Testis (tissue), 5 donors: ENCODE measurements at places on chromosomes 1 and 21. TPM values are rescaled to one million over a fixed set of nuclear protein-coding genes. Genes with fewer than 3 reads are reported as not detected.

Gene ST6GALNAC3
- polyA plus RNA-seq = 0.46 TPM

Gene SH3BGR
- 27.3 TPM for polyA plus RNA-seq

Gene SLX9
- 46.2 TPM for polyA plus RNA-seq

Gene RNU1-4
- polyA plus RNA-seq = 18.9 TPM

Gene RASAL2
- polyA plus RNA-seq = 25.9 TPM

Gene FCRL2
- polyA plus RNA-seq = 0.36 TPM

DNA sequence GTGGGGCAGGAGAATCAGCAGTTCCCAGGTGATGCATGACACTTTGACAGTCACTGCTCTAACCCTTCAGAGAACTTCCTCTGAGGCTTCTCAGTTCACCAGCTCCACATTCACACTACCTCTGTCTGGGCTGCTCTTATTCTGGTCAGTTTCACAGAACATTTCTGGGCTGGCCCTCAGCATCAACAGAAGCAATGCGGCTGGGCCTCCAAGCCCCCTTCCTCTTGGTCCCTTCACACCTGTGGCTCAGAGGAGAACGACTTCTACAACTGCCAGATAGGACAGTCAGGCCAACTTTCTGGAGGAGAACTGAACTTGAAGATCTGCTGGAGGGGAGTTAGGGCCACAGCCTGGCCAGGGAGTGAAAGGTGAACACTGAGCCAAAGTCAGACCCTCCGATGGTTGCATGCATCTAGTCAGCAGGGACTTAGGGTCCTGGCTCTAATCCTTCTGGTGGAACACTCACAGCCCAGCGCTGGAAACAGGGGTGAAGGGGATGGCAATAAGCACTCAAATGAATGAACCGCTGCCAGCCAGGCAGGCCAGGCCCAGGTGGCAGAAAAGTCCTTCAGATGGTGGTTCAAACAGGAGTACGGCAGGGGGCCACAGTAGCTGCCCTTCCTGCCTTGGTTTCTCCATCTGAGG, 274.1 kb downstream of the FOXD2 start:
- DNase-seq = no peak

- no peak for DNase-seq
Measured at GRCh38 chr1:70567167-70567566, 156.1 kb downstream of the CTH start.

DNA sequence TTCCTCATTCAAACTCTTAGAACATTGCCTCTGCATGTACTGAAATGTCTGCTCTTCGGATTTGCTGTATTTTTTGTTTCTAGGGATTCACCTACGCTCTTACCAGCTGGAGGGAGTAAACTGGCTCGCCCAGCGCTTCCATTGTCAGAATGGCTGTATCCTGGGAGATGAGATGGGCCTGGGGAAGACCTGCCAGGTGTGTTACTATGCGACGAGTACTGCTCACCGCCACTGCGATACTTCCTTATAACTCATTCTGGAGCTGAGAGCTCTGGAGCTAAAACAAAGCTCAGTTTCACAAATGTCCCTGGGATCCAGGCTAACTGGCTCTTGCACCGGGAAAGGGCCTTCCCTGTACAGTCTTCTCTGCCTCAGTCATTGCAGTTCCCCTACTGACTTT, 10.1 kb downstream of the CHD1L start:
- no peak for DNase-seq

- DNase-seq = no peak
Measured at GRCh38 chr1:30414086-30414850, 309.1 kb downstream of the MATN1 start.

DNA sequence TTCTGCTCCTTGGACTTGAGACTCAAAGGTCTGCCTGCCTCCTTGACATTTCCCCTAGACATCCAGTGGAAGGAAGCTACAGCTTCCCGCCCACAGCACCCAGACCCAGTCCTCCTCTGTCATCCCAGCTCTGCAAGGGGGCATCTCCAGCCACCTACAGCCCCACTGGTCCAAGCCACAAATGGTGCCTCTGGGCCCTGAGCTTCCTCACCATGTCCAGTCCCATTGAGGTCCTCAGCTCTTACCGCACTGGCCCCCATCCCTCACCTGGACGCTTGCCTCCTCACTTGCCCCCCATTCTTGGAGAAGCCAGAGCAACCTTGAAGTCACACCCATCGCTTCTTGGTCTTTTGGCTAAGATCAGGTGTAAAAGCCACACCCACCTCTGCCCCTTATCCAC, 13.2 kb downstream of the PODN start:
- no peak for DNase-seq

DNA sequence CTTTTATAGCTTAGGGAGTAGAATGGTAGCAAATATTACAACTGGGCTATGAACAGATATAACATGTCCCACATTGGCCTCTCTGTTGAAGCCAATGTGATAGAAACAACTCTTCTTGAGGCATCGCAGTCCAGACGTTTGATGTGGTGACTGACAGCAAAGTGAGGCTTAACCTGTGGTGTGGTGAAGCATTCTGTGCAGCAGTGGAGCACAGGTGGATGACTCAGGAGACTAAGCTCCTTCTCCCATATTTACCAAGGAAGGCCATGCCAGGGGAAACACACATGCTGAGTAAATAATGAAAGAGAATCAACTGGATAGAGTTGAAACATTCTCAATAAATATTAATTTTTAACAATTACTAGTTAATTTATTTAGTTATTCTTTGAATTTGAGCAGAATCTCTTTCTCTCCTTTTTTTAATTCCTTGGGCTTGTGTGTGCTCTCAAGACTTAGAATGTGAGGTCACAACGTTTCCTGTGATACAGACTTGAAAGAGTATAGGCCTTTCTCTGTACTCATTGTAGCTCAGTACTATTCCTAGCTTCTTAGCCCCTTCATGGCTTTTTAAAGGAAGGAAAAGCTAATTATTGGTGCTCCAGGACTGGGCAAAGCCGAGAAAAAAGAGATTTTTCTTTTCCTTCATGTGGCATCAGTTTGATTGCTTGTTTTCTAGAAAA, 17.6 kb downstream of the CRB1 start:
- DNase-seq = no peak

DNA sequence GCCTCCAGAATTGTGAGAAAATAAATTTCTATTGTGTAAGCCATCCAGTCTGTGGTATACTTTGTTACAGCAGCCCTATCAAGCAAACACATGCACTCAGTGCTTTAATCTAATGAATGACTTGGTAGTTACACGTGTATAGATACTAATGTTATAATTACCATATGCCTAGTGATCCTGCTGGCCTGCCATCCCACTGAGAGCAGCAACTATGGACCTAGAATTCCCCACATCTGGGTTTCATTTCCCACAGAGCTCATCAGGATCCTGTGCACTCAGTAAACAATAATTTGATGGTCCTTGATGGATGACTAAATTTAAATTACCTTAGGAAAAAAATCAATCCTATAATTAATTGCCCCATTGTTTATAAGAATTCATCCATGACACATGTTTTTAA, 86.5 kb upstream of the RGS1 start:
- DNase-seq = no peak

GRCh38 chr21:17270229-17270628, 242.6 kb upstream of the CXADR start:
- peak; percentile 74 for DNase-seq

DNA sequence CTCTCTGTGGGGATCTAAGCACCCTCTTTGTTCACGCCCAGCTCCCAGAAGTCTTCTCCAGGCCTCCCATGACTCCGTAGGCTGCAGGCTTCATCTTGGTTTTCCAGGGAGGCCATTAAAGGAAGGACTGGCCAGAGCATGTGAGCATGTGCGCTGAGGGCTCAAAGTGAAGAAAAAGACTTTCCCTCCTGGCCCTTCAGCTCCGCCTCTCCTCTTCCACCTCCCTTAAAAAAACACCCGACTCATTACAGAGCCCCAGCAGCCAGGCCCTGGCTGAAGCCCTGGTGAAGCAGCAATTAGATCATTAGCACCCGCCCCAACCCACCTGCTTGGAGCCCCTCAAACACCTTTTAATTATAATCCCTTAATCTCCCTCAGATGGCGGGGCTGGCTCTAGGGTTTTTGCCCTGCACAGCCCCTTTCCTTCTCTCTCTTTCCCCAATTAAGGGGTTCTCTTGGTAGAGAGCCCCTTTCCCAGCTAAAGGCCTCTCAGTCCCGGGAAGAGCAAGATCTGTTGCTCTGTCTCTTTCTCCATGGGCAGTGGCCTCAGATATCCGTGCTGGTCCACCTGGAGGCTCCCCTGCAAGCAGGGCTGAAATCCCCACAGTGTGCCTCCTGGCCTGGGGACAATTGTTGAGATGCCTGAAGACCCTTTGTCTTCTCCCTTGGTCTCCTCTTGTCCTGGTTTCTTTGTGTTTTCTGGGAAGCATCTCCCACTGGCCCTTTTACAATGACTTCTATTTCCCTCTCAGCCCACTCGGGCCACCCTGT, 30.5 kb downstream of the RHBG start:
- DNase-seq = no peak

DNA sequence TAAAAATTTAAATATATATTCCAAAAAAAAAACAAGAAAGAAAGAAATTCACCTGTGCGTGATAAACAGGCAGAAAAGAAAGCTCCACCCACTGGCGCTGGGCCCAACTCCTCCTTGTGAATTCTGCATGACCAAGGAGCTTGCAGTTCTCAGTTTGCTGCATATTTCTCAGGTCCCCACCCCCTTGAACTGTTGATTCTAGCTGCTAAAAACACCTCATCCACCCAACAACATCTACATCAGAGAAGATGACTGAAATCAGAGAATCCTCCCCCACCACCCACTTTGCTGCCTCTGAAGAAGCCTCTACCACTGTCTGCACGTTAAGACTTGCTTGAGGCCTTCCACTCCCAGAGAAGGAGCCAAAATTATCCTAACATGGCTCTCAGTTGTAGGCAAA, 104.8 kb downstream of the RGS2 start:
- DNase-seq = peak; percentile 40

DNA sequence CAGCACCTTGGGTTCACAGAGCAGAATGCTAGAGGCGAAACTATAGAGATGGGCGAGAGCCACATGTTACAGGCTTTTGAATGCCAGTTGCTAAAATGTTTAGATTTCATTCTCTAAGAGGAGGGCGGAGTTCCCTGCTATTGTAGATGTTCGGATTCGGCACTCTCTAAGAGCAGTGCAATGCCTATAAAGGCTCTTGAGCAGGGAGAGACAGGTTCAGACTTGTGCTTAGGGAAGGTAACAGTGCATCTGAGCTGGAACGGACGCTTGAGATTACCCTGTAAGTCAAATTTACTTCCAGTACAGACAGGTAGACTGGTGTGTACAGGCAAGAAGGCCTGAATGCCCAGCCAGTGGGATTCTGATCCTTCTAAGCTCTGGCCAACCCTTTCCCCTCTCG, 15.3 kb downstream of the LURAP1 start:
- no peak for DNase-seq

DNA sequence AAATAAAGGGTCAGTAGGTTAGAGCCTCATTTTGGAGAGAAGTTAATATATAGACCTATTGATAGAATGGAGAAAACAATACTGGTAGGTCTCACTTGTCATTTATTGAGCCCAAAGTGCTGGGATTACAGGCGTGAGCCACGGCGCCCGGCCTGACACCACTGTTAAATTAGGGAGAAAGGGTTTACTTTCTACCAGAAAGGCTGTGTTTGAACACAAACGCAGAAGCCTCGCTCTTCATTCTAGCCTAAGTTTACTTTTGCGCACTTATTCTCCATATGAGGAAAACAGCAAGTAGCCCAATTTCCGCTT, 710 bp upstream of the PRPF3 start:
- DNase-seq = no peak

- peak; percentile 92 for DNase-seq
Measured at GRCh38 chr1:232805269-232806185, at the start of gene MAP10. Gene MAP10, plus strand, starts transcription at chr1:232805416. Its CDS starts 34 bp downstream, at chr1:232805450.

DNA sequence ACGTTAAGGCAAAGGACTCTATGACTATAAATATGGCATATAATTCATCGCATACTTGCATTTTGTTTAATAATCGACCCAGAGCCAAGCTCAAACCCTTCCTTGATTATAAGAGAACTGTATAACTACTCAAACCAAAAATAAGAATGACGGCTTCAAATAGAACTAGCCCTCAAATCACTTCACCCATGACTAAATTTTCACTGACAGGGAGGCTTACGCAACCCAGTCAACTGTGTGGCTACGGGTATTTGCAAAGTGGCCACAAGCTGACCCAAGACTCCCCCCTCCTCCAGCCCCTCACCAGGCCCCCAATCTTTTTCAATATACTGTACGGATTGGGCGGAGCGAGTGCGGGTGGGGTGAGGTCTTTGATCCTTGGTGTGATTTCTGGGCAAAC, 268.3 kb downstream of the ASTN1 start:
- no peak for DNase-seq

GRCh38 chr1:66626261-66626660, 92.3 kb downstream of the SGIP1 start:
- DNase-seq = no peak

GRCh38 chr1:183735069-183735860, 69.7 kb upstream of the RGL1 start:
- no peak for DNase-seq

DNA sequence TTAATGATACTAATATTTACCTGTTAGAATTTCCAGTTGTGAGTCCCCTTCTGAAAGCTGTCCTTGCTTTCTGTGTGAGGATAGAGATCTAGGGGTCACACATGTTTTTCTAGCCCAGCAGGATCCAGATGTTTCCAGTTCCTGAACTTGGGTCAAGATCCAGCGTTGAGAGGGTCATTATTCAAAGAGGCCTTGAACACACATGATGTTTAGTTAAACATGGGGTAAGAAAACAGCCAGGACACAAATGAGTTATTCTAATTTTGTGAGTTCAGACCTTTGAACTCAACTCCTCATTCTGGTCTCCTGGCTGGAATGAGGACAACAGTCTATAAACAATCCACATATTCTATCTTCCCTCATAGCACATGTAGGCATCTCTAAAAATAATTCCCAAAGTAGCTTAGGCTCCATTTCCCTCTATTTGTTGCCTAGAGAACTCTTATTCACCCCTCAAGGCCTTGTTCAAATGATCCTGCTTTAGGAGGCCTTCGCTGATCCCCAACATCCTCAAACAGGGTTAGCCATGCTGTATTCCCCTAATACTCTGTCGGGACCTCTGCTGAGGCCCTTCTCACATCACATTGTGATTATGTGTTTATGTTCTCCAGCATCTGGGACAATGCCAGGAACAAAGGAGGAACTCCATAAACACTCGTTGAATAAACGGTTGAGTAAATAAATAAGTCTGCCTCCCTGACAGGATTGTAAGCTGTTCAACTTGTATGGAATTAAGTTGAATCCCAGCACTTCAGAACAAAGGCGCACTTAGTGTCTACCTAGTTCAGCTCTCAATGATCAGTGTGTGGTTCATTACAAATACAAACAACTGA, 15.0 kb upstream of the KCNN3 start:
- DNase-seq = no peak

DNA sequence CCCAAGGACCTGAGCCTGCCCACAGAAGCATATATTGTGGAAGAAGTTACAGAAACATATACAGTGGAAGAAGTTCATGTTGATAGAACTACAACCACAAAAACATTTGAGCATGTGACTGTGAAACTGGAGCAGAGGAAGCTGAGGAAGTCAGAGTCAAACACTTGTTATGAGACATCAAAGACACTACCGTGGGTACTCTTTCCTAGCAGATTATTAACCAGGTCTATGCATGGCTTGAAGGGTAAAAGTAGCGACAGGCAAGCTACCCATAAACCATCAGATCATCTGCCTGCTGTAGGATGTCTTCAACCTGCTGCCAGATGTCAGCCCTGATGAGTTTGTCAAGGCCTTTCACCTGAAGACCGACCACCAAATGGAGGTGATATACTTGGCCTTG, 35.8 kb downstream of the IVNS1ABP start:
- DNase-seq = no peak
